ENCODE measurements at places on chromosomes 12 and 14. TPM values are rescaled to one million over a fixed set of nuclear protein-coding genes. Genes with fewer than 3 reads are reported as not detected.

The SERPINA10 gene
- total RNA-seq: not detected

The DCP1B gene
- 8.3 TPM for total RNA-seq

The FGD4 gene
- total RNA-seq: 35.4 TPM

The SSPN gene
- total RNA-seq: 94.0 TPM

The GALNT16 gene
- 10.7 TPM for total RNA-seq

The USP44 gene
- total RNA-seq: 3.4 TPM

The MAP1LC3B2 gene
- total RNA-seq: 0.71 TPM

The SERPINA9 gene
- not detected for total RNA-seq

The TPPP2 gene
- 0.44 TPM for total RNA-seq

The REP15 gene
- 1.3 TPM for total RNA-seq

Measured in muscle of leg (tissue), 16 donors.